HCT116 (cell line): ENCODE measurements at places on chromosomes 2 and 18. TPM values are rescaled to one million over a fixed set of nuclear protein-coding genes. Genes with fewer than 3 reads are reported as not detected.

BOLL gene
- total RNA-seq, result not detected

L3MBTL4 gene
- not detected for total RNA-seq

IL1F10 gene
- total RNA-seq, result not detected

TAF4B gene
- 17.8 TPM for total RNA-seq

ALPI gene
- not detected for total RNA-seq

CRYBA2 gene
- total RNA-seq, result not detected

GRCh38 chr2:101267671-101268656 lies 15.3 kb downstream of the CNOT11 start:
- peaks cover 40% of the 10 kb centered on the region for H3K36me3 ChIP-seq
- H3K27me3 ChIP-seq, result no peaks in the 10 kb centered on the region
- DNase-seq, result no peak
- no peak overlapping the region for H3K4me3 ChIP-seq

GRCh38 chr2:40428439-40428838 lies 23.5 kb downstream of the SLC8A1 start:
- H3K27me3 ChIP-seq, result no peaks in the 10 kb centered on the region
- H3K4me1 ChIP-seq, result no peaks in the 10 kb centered on the region
- H3K27ac ChIP-seq, result no peak overlapping the region
- no peaks in the 10 kb centered on the region for H3K36me3 ChIP-seq
- no peak for DNase-seq

DNA sequence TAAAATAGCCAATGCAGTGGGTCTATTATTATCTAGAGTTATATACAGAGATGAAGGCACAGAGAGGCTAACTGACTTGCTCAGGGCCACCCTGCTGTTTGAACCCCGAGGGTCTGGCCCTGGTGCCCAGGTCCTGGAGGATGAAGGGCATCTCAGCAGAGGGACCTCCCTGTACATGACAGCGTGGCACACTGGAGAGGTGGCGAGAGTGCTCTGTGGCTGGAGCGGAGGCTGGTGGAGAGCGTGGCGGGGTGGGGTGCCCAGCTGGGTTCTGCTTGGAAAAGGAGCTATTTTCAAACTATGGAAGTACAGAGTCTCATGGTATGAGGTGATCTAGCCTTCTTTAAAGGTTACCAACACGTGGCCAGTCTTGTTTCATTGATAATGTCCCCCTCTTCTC lies 35.8 kb downstream of the GREB1 start:
- no peaks in the 10 kb centered on the region for H3K36me3 ChIP-seq
- H3K27me3 ChIP-seq, result no peaks in the 10 kb centered on the region
- H3K4me3 ChIP-seq, result no peak overlapping the region
- no peak overlapping the region for H3K27ac ChIP-seq
- no peak for DNase-seq

- H3K36me3 ChIP-seq, result no peaks in the 10 kb centered on the region
- no peak overlapping the region for H3K4me3 ChIP-seq
- H3K27ac ChIP-seq, result no peak overlapping the region
- no peaks in the 10 kb centered on the region for H3K27me3 ChIP-seq
- H3K4me1 ChIP-seq, result no peaks in the 10 kb centered on the region
- DNase-seq, result no peak
Measured at GRCh38 chr2:161991991-161992390, 82.0 kb downstream of the DPP4 start.

DNA sequence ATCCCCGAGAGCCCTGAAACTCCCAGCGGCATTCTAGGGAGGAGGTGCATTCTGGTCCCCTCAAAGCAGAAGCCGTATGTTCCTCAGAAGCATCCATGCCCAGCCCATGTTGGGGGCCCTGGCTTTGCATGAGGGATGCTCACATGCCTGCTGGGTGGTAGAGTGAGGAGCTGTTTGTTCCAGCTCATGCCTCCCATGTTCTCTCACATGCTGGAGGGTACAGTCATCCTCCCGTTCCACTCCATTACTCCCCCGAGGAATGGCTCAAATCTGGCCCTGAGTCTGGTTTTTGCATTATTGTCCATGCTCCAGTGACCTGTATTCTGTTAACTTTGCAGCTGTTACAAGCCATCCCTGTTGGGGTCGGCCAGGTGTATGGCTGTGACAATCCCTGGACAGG lies 24.1 kb downstream of the SLC14A2 start:
- H3K27ac ChIP-seq, result no peak overlapping the region
- no peaks in the 10 kb centered on the region for H3K4me1 ChIP-seq
- H3K27me3 ChIP-seq, result peaks cover 43% of the 10 kb centered on the region
- H3K36me3 ChIP-seq, result no peaks in the 10 kb centered on the region
- no peak overlapping the region for H3K4me3 ChIP-seq

GRCh38 chr2:7057865-7058400 lies 140.7 kb downstream of the RNF144A start:
- H3K27me3 ChIP-seq, result no peaks in the 10 kb centered on the region
- H3K27ac ChIP-seq, result no peak overlapping the region
- H3K4me1 ChIP-seq, result no peaks in the 10 kb centered on the region

DNA sequence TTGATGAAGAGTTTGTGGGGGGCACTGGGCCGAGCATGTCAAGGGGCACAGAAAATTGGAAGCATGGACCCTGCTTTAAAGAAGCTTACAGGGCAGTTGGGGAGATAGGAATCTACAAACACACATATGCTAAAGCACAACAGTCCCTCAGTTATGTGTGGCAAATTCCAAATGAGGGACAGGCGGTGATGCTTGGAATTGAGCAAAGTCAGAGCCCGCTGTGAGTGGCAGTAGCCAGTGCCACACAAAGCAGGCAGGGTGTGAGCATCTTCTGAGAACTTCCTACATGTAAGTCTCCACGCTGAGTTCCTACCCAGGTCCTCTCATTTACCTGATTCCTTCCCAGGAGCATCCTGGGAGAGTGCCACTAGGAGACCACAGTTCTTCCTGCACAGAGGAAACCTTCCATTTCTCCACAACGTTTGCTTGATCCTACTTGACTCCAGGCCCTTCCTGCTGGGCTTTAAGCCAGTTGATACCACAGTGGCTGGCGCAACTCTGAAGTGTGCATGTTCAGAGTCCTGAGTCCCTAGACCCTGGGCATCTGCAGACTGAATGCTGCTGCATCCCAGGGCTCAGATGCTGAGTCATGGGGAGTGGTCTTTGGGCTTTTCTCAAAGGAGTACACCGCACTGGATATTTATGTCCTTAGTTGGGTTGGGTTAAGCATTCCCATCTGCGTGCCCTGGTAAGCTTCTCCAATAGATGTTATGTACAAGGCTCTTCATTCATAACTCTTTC lies 287.3 kb upstream of the REV1 start:
- H3K4me1 ChIP-seq, result no peaks in the 10 kb centered on the region
- no peak for DNase-seq
- H3K4me3 ChIP-seq, result no peak overlapping the region

- H3K4me1 ChIP-seq, result no peaks in the 10 kb centered on the region
- DNase-seq, result no peak
- H3K27me3 ChIP-seq, result no peaks in the 10 kb centered on the region
- no peak overlapping the region for H3K27ac ChIP-seq
- no peaks in the 10 kb centered on the region for H3K36me3 ChIP-seq
Measured at GRCh38 chr2:159362816-159363251, 76.3 kb upstream of the WDSUB1 start.

DNA sequence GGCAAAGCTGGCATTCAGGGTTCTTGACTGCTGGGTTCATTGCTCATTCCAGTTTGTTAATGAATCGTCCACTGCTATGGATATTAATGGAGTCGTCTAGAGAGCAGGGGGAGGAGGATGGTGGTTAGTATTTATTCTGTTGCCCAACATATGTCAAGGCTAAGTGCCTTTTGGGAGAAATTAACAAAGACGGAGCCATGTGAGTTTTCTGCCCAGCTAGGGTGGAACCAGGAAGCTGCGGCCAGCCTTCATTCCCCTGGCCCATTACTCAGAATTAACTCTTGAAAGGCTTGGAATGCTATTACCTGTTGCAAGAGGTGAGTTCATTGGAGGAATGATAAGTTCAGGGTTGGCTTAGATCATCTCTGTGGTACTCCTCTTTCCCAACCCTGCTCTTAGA lies 19.3 kb downstream of the IGFBP2 start:
- no peaks in the 10 kb centered on the region for H3K36me3 ChIP-seq
- H3K27ac ChIP-seq, result no peak overlapping the region
- H3K4me3 ChIP-seq, result no peak overlapping the region
- H3K4me1 ChIP-seq, result 0 out of 2 replicates have a peak, but pooled peaks cover 2% of the 10 kb centered on the region

DNA sequence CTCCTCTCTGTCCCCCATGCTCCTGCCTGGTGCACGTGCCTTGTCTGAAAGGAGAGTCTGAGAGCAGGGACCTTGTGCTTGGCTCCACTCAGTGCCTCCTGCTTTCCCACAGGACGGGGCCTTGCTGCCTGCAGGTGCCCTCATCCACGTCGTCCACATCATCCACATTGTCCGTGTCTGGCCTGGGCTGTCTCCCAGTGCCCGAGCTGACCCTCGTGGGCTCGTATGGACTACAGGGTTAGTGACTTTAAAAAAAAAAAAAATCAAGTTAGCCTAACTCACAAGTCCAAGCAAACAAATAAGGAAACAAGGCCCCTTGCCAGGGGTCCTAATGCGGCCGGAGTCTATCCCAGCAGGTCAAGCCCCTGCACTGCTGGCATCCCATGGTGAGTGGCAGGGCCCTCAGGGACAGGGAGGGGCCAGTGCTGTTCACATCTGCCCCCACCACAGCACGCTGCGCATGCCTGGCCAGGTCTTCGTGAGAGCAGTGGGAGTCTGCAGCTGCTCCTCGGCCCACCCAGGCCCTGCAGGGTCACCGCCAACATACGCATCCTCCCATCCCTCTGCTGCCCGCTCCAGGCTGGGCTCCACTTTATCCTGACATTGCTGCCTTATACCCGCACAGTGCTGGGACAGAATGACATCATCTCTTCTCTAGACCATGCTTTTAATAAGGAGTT lies 232.6 kb downstream of the NDUFA10 start:
- H3K36me3 ChIP-seq, result no peaks in the 10 kb centered on the region
- no peak overlapping the region for H3K4me3 ChIP-seq
- H3K27ac ChIP-seq, result no peak overlapping the region
- H3K4me1 ChIP-seq, result no peaks in the 10 kb centered on the region

GRCh38 chr2:175019566-175020327 lies 14.6 kb upstream of the CHN1 start:
- no peaks in the 10 kb centered on the region for H3K27me3 ChIP-seq
- no peaks in the 10 kb centered on the region for H3K36me3 ChIP-seq
- no peaks in the 10 kb centered on the region for H3K4me1 ChIP-seq
- no peak overlapping the region for H3K27ac ChIP-seq
- H3K4me3 ChIP-seq, result no peak overlapping the region
